Neural cell (in vitro differentiated cells): ENCODE measurements at places on chromosomes 7 and 10. TPM values are rescaled to one million over a fixed set of nuclear protein-coding genes. Genes with fewer than 3 reads are reported as not detected.

Gene RBP4
- polyA plus RNA-seq = 0.73 and 1.9 TPM in 2 replicates

Gene TMEM225B
- 2.9 and 3.6 TPM in 2 replicates for polyA plus RNA-seq

Gene PSMG3
- 50.6 and 54.1 TPM in 2 replicates for polyA plus RNA-seq

Gene ITPRID1
- polyA plus RNA-seq = not detected in 2 replicates

Gene NKX1-2
- polyA plus RNA-seq = 0.16 and 0.19 TPM in 2 replicates

Gene GBX1
- not detected in 2 replicates for polyA plus RNA-seq

Gene PDZD7
- 1.5 and 2.6 TPM in 2 replicates for polyA plus RNA-seq

Gene PNLIPRP3
- not detected in 2 replicates for polyA plus RNA-seq

Gene ZNF727
- polyA plus RNA-seq = not detected in 2 replicates

Gene DDX56
- polyA plus RNA-seq = 80.6 and 86.6 TPM in 2 replicates

Gene WDFY4
- polyA plus RNA-seq = not detected in 2 replicates

Gene ITGB8
- 11.2 and 12.2 TPM in 2 replicates for polyA plus RNA-seq

Gene OTUD1
- 5.9 and 6.0 TPM in 2 replicates for polyA plus RNA-seq

Gene NEUROD6
- not detected in 2 replicates for polyA plus RNA-seq

Gene LIMK1
- polyA plus RNA-seq = 21.1 and 23.5 TPM in 2 replicates

Gene SP4
- polyA plus RNA-seq = 23.7 and 27.8 TPM in 2 replicates

Gene ZNF365
- 1.9 and 3.1 TPM in 2 replicates for polyA plus RNA-seq

Gene HOXA6
- polyA plus RNA-seq = not detected in 2 replicates

Gene FAM25G
- not detected in 2 replicates for polyA plus RNA-seq

Gene CDH23
- polyA plus RNA-seq = 6.6 and 8.7 TPM in 2 replicates

Gene GPR158
- 1.7 and 2.1 TPM in 2 replicates for polyA plus RNA-seq

Gene NKX2-3
- not detected in 2 replicates for polyA plus RNA-seq

Gene FBXO24
- polyA plus RNA-seq = 0.52 and 1.5 TPM in 2 replicates

Gene HHEX
- polyA plus RNA-seq = not detected in 2 replicates

Gene SFRP5
- polyA plus RNA-seq = 0.92 and 1.2 TPM in 2 replicates

Gene KAZALD1
- 1.2 and 1.6 TPM in 2 replicates for polyA plus RNA-seq

Gene FGFBP3
- polyA plus RNA-seq = 35.9 and 39.5 TPM in 2 replicates

Gene VIPR2
- polyA plus RNA-seq = 0.51 and 1.0 TPM in 2 replicates

Gene CHAT
- polyA plus RNA-seq = not detected in 2 replicates

Gene CAMK2B
- polyA plus RNA-seq = 67.3 and 96.3 TPM in 2 replicates

Gene HPSE2
- polyA plus RNA-seq = not detected in 2 replicates

Gene NODAL
- polyA plus RNA-seq = 0.46 TPM in 1 of 2 replicates, not detected in the other

Gene C7orf33
- not detected in 2 replicates for polyA plus RNA-seq

Gene FOXI2
- not detected in 2 replicates for polyA plus RNA-seq

Gene ASB4
- polyA plus RNA-seq = 0.11 and 0.56 TPM in 2 replicates

Gene FAM180A
- polyA plus RNA-seq = not detected in 2 replicates

Gene TMEM26
- 0.24 TPM in 1 of 2 replicates, not detected in the other for polyA plus RNA-seq

Gene HTRA1
- 1.4 and 1.7 TPM in 2 replicates for polyA plus RNA-seq

Gene GAD2
- polyA plus RNA-seq = 192 and 200 TPM in 2 replicates
